ENCODE measurements at places on chromosomes 7 and 10.

GRCh38 chr7:74372511-74373111 is 81.1 kb upstream of the GTF2IRD1 start:
- peaks cover 2% of the 10 kb centered on the region for H3K4me1 ChIP-seq
- no peaks in the 10 kb centered on the region for H3K27me3 ChIP-seq
- no peak overlapping the region for H3K4me3 ChIP-seq
- H3K36me3 ChIP-seq: peaks cover 4% of the 10 kb centered on the region
- no peak for DNase-seq

- no peak overlapping the region for H3K27ac ChIP-seq
- H3K4me3 ChIP-seq: no peak overlapping the region
- no peak for DNase-seq
- H3K36me3 ChIP-seq: no peaks in the 10 kb centered on the region
- no peaks in the 10 kb centered on the region for H3K27me3 ChIP-seq
- H3K4me1 ChIP-seq: 0 out of 2 replicates have a peak, but pooled peaks cover 3% of the 10 kb centered on the region
These were observed 4.2 kb downstream of the PYROXD2 start for GRCh38 chr10:98410759-98411158.

DNA sequence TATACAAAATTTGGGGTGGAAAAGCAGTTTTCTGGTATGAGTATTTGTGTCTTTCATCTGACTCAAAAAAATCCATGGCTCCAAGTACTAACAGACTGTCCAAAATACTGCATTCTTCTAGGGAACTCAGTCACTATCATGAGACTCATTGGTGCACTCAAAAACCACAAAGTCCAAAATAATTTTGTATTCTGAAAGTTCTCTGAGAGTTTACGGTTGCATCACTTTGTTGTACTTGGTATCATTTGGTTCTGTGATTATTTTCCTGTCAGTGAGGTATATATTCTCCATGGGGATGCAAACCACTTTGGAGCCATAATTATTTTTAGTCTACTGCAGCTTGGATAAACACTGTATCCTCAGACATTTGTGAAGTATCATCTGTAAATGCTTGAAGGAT is 28.0 kb upstream of the CABCOCO1 start:
- H3K4me3 ChIP-seq: no peak overlapping the region
- no peaks in the 10 kb centered on the region for H3K4me1 ChIP-seq
- no peak for DNase-seq
- H3K27ac ChIP-seq: no peak overlapping the region

DNA sequence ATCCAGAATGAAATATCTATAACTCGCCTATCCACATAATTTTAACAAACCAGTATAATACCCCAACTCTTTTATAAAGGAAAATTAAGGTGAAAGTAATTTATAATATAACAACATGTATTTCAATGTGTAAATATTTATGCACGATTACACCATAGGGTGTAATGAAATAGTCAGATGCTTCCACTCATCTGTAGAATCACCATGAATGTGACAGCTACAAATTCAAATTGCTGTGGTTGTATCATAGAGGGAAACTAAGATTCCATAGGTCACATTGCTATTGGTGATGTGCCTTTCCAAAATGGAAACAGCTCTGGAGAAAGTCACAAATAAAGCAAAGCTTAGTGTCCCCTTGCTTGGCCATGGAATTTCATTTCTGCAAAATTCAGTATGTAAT is 95.7 kb downstream of the CPED1 start:
- no peaks in the 10 kb centered on the region for H3K27me3 ChIP-seq
- no peaks in the 10 kb centered on the region for H3K36me3 ChIP-seq
- no peak for DNase-seq
- H3K27ac ChIP-seq: no peak overlapping the region

- no peaks in the 10 kb centered on the region for H3K27me3 ChIP-seq
- H3K4me1 ChIP-seq: no peaks in the 10 kb centered on the region
- DNase-seq: no peak
- no peak overlapping the region for H3K4me3 ChIP-seq
- no peak overlapping the region for H3K27ac ChIP-seq
- no peaks in the 10 kb centered on the region for H3K36me3 ChIP-seq
These were observed 212.1 kb upstream of the PRSS58 start for GRCh38 chr7:142469696-142470543.

DNA sequence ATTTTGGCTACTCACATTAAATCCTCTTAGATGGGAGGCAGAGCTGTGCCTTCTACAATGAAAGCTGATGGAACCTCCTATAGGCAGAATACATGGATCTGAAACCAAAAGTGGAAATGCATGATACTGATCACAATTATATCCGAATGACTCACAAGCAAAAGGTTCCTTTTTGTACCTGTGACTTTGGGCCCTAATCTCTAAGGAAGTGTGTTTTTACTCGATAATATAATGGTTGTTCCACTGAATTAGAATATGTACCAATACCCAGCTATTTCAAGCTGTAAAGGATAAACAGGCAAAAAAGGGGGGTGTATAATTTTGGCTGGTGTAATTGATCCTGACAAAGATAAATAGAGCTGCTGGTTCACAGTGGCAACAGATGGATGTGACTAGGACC is 17.6 kb upstream of the LAMB1 start:
- no peaks in the 10 kb centered on the region for H3K27me3 ChIP-seq
- H3K36me3 ChIP-seq: 0 out of 2 replicates have a peak, but pooled peaks cover 2% of the 10 kb centered on the region
- no peak overlapping the region for H3K4me3 ChIP-seq
- H3K27ac ChIP-seq: no peak overlapping the region
- DNase-seq: no peak

DNA sequence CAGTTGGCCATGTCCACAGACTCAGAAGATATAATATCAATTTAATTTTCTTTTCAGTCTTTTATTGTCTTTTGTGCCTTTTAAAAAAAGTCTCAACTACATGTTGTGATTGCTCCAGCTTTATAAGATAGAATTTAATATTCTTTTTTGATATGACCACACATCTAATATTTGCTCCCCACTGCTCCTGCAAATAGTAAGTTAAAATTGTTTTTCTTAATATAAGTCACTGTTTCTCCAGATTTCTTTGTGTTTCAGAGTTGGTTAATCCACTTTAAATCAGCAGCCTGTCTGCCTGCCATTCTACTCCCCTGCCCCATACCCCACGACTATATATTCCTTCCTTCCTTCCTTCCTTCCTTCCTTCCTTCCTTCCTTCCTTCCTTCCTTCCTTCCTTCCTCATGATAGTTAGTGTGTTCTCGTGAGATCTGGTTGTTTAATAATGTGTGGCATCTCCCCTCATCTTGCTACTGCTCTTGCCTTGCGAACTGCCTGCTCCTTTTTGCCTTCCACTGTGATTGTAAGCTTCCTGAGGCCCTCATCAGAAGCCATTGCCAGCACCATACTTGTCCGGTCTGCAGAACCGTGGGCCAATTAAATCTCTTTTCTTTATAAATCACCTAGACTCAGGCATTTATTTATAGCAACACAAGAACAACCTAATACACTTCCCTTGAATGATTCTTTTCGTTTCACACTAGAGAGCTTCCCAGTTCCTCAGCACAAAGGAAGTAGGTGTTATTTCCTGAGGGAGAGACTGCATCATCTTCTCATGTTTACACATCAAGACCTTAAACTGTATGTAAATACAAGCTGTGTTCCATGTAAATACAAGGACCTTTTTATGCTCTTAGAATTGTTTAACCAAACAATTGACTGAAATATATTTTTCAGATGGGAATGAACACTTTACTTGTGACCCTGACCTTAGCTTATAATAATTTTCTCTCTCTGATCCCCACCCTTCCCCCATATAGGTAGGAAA is 24.5 kb downstream of the TAS2R16 start:
- H3K36me3 ChIP-seq: no peaks in the 10 kb centered on the region
- H3K4me3 ChIP-seq: no peak overlapping the region
- H3K27ac ChIP-seq: no peak overlapping the region
- H3K27me3 ChIP-seq: no peaks in the 10 kb centered on the region

DNA sequence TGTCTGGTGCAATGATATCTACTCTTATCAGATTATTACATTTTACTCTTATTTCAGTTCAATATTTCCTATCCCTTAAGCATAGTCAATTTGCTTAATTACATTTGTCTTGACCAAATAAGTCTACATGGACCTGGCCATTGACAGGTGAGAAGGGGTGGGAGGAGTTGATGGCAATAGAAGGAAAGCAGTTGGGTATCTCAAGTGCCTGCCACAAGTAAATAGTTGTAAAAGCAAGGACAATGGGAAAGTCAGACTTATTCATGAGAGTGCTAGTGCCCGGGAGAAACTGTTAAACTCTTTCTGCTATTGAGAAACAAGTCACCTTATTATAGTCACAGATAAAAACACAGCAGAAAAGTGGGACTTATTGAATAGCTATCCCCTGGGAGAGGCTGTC is 32.4 kb upstream of the HGF start:
- no peak for DNase-seq
- no peak overlapping the region for H3K27ac ChIP-seq
- H3K4me1 ChIP-seq: no peaks in the 10 kb centered on the region
- H3K27me3 ChIP-seq: no peaks in the 10 kb centered on the region
- H3K36me3 ChIP-seq: no peaks in the 10 kb centered on the region
- no peak overlapping the region for H3K4me3 ChIP-seq

DNA sequence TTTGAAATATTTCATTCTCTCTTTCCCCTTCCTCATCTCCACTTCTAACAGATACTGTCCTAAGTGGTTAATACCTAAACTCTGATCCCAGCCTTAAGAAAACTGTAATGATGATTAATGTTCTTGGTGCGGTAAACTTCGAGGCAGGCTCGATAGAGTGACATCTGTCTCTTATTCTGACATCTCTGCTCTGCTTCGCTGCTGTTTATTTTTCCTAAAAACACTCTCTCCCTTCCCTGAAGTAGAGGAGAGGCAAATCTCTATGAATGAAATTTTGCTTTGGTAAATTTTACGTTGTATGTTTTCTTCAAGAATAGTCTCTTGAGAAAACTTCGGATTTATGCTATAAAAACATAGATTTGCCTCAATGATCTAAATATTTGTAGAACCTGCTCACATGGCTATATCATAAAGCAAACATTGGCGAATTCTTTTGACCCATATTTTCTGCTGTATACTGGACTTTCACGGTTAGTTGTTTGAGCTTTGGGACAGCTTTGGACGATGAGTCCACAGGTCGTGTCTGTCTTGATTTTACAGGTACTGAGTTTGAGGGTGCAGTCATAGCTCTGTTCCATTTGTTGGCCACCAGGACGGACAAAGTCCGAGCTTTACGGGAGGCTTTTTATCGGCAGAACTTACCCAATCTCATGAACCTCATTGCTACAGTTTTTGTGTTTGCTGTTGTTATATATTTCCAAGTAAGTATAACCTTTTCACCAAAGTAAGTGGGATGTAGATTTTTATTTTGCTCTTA is 27.1 kb downstream of the SEC61A2 start:
- H3K4me1 ChIP-seq: no peaks in the 10 kb centered on the region
- H3K36me3 ChIP-seq: no peaks in the 10 kb centered on the region
- no peak for DNase-seq
- no peaks in the 10 kb centered on the region for H3K27me3 ChIP-seq
- H3K27ac ChIP-seq: no peak overlapping the region
- H3K4me3 ChIP-seq: no peak overlapping the region

GRCh38 chr10:35541720-35542119 is 63.4 kb upstream of the GJD4 start:
- DNase-seq: no peak
- H3K4me1 ChIP-seq: no peaks in the 10 kb centered on the region
- no peak overlapping the region for H3K4me3 ChIP-seq
- no peaks in the 10 kb centered on the region for H3K36me3 ChIP-seq
- no peak overlapping the region for H3K27ac ChIP-seq

- no peak overlapping the region for H3K4me3 ChIP-seq
- H3K27me3 ChIP-seq: no peaks in the 10 kb centered on the region
- H3K4me1 ChIP-seq: no peaks in the 10 kb centered on the region
- no peaks in the 10 kb centered on the region for H3K36me3 ChIP-seq
- DNase-seq: no peak
These were observed 68.0 kb upstream of the ZNF438 start for GRCh38 chr10:31099664-31100063.

GRCh38 chr7:55104712-55105433 is 86.1 kb downstream of the EGFR start:
- H3K36me3 ChIP-seq: no peaks in the 10 kb centered on the region
- peaks cover 3% of the 10 kb centered on the region for H3K4me1 ChIP-seq
- H3K27me3 ChIP-seq: no peaks in the 10 kb centered on the region
- no peak overlapping the region for H3K4me3 ChIP-seq

GRCh38 chr7:36795451-36796021 is 71.2 kb upstream of the AOAH start:
- H3K27ac ChIP-seq: no peak overlapping the region
- H3K27me3 ChIP-seq: no peaks in the 10 kb centered on the region
- no peaks in the 10 kb centered on the region for H3K36me3 ChIP-seq
- no peak for DNase-seq
- H3K4me3 ChIP-seq: no peak overlapping the region

- DNase-seq: no peak
- H3K4me1 ChIP-seq: no peaks in the 10 kb centered on the region
- H3K36me3 ChIP-seq: no peaks in the 10 kb centered on the region
- no peak overlapping the region for H3K4me3 ChIP-seq
- H3K27ac ChIP-seq: no peak overlapping the region
These were observed 452.0 kb downstream of the ARL4A start for GRCh38 chr7:13139436-13139835.

GRCh38 chr10:71247414-71247705 is 35.0 kb downstream of the UNC5B start:
- DNase-seq: no peak
- no peaks in the 10 kb centered on the region for H3K36me3 ChIP-seq
- H3K27ac ChIP-seq: no peak overlapping the region
- no peak overlapping the region for H3K4me3 ChIP-seq
- no peaks in the 10 kb centered on the region for H3K27me3 ChIP-seq

GRCh38 chr7:76278540-76278939 is 23.9 kb upstream of the HSPB1 start:
- no peak for DNase-seq
- no peaks in the 10 kb centered on the region for H3K36me3 ChIP-seq
- no peak overlapping the region for H3K4me3 ChIP-seq
- H3K4me1 ChIP-seq: peaks cover 2% of the 10 kb centered on the region

DNA sequence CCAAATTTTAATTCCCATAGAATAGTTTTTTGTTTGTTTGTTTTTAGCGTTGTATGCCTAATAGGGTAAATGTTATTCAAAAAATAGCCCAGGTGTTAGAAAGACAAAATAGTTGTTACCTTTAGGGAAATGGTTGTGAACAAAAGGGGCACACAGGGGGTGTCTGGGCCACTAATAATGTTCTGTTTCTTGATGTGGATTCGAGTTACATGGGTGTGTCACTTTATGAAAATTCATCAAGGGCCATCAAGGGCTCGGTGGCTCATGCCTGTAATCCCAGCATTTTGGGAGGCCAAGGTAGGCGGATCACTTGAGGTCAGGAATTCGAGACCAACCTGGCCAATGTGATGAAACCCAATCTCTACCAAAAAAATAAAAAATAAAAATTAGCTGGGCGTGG is 531.8 kb upstream of the C7orf33 start:
- H3K36me3 ChIP-seq: no peaks in the 10 kb centered on the region
- no peak for DNase-seq
- no peak overlapping the region for H3K27ac ChIP-seq
- H3K27me3 ChIP-seq: no peaks in the 10 kb centered on the region
- H3K4me3 ChIP-seq: no peak overlapping the region
- H3K4me1 ChIP-seq: peaks cover 2% of the 10 kb centered on the region

- H3K4me3 ChIP-seq: no peak overlapping the region
- H3K27me3 ChIP-seq: no peaks in the 10 kb centered on the region
- no peak overlapping the region for H3K27ac ChIP-seq
- H3K4me1 ChIP-seq: no peaks in the 10 kb centered on the region
These were observed 298.5 kb upstream of the TPK1 start for GRCh38 chr7:145134377-145134776.

DNA sequence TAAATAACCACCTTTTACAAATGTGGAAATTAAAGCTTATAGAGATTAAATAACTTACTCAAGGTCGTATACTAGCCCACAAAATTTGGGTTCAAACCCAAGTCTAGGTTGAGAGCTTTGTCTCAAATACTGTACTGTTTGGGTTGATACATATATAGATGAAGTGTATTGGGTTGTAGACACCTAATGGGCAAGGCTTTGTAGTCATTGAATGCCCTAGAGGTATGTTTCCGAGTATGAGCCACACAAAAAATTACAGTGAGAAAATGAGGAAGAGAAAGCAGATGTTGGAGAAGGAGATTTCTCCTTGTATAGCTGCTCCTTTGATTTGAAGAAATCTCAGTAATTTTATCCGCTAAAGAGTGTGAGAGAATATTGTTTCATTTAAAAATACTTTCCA is 60.6 kb downstream of the C1GALT1 start:
- peaks cover 3% of the 10 kb centered on the region for H3K36me3 ChIP-seq
